Cardiac fibroblast (primary cell): ENCODE measurements at places on chromosomes 1 and 21.
A peak's percentile ranks its signal among the peaks of the same experiment; 100 is the strongest.

DNA sequence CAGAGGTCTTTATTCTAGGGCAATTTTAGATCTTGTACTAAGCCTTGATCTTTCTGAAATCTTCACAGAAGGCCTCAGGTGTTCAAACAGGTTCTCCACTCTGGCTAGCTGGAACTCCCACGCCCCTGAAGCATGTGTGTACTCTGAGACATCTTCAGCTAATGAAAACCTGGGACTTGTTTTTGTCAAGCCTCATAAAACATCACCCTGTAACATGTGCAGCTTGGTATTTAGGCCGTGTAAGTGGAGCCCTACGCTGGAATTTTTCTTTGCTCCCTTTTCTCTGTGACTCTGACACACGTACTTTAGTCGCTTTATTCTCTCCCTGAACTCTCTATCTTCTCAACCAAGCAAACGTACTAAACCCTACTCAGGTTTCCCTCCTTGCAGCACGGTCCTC, 701.9 kb upstream of the ZP4 start:
- DNase-seq = no peak

GRCh38 chr1:79819140-79819539, 812.6 kb upstream of the ADGRL4 start:
- DNase-seq = no peak

- DNase-seq = no peak
Measured at GRCh38 chr1:153277852-153278251, 18.4 kb downstream of the LORICRIN start.

- DNase-seq = peak; percentile 5
Measured at GRCh38 chr21:39483917-39484316, 32.1 kb downstream of the SH3BGR start.

GRCh38 chr1:87179851-87180519, 148.7 kb upstream of the LMO4 start:
- DNase-seq = no peak

GRCh38 chr21:20013851-20014250, 984.4 kb upstream of the NCAM2 start:
- DNase-seq = no peak

- no peak for DNase-seq
Measured at GRCh38 chr1:209862391-209863356, 34.9 kb downstream of the UTP25 start.

DNA sequence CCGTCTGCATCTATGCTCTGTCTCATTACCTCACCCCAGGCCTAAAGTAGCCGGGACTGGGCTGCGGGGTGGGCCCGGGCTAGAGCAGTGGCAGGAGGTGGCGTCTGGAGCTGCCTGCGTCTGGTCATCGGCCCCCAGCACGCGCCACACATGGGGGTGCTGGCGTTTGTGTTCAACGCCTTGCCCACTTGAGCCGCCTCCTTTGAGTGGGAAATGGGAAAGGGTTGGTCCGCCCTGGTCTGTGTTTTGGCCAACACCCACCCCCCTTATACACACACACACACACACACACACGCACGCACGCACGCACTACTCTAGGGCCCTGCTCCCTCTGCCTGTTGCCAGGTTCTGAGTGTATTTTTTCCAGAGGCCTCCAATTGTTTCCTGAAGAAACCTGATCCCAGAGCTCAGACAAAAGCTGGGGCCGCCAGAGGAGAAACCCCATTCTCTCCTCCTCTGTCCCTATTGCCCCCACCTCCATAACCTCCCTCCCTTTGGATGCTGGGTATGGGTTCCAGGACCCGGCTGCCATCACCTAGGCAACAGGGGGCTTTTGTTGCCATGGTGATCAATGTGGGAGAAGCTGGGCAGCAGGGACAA, 10.1 kb downstream of the VANGL2 start:
- peak; percentile 43 for DNase-seq

- DNase-seq = no peak
Measured at GRCh38 chr1:115429241-115429640, 91.2 kb upstream of the NGF start.

GRCh38 chr1:84090447-84091245, 53.4 kb upstream of the PRKACB start:
- DNase-seq = no peak

- DNase-seq = no peak
Measured at GRCh38 chr1:228814176-228814575, 78.9 kb downstream of the RHOU start.

- peak; percentile 75 for DNase-seq
Measured at GRCh38 chr1:53393325-53393792, 65.5 kb upstream of the LRP8 start.

- DNase-seq = no peak
Measured at GRCh38 chr1:168583571-168583970, 7.2 kb downstream of the XCL1 start.

DNA sequence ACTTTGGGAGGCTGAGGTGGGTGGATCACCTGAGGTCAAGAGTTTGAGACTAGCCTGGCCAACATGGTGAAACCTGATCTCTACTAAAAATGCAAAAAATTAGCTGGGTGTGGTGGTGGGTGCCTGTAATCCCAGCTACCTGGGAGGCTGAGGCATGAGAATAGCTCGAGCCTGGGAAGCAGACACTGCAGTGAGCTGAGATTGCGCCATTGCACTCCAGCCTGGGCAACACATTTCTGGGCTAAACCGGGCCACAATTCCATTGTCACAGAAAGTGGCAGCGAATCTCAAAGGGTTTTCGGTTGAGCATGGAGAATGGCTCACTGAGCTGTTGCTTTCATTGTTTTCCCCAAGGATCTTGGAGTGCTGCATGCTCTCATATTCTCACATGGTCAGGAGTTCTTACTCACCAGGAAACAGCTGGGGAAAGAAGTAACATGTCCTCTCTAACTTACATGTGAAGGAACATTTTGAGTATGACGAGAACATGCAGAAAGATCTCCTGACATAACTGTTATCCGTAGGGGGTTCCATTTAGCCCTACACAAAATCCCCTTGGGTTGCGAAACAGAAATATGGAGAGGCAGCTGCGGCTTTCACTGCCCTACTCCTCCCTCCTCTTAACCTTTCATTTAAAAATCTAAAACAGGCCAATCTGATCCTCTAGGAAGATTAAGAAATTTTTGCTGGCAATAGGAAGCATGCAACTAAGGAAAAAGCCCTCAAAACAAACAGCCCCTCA, 341.1 kb downstream of the PCP4 start:
- DNase-seq = no peak

GRCh38 chr1:75127916-75128717, 6.1 kb upstream of the LHX8 start:
- no peak for DNase-seq

DNA sequence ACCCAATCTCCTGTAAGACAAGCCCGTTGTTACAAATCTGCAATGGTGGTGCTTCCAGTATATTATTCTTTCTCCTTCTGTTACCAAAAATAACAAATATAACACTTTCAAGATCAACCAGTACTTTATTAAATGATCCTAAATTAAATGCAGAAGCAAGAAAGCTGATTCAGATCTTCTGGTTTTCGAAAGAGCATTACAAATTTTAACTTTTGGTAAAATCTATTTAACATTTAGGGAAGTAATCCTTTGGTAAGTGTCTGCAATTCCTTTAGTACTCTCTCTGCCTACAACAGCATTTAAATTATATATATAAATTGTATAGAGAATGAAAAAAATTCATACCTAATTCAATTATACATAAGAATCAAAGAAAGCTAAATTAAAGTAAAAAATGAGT, 198.6 kb upstream of the HMCN1 start:
- no peak for DNase-seq

DNA sequence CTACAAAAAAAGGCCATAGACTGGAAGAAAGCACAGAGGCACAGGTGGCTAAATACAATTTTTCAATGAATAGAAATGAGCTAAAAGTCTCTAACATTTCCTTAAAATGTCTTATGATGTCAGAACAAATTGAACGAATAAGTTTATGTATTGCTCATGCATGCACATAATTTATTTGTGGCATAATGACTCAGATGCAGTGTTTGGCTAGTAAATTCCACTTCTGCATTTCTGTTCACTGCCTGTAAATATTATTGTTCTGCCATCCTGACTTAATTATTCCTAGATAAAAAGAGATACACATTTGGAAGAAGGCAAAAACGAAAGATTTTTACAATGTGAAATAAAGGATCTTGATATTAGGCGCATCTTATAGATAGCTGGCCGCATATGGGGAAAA, 26.6 kb upstream of the EXO1 start:
- DNase-seq = no peak

DNA sequence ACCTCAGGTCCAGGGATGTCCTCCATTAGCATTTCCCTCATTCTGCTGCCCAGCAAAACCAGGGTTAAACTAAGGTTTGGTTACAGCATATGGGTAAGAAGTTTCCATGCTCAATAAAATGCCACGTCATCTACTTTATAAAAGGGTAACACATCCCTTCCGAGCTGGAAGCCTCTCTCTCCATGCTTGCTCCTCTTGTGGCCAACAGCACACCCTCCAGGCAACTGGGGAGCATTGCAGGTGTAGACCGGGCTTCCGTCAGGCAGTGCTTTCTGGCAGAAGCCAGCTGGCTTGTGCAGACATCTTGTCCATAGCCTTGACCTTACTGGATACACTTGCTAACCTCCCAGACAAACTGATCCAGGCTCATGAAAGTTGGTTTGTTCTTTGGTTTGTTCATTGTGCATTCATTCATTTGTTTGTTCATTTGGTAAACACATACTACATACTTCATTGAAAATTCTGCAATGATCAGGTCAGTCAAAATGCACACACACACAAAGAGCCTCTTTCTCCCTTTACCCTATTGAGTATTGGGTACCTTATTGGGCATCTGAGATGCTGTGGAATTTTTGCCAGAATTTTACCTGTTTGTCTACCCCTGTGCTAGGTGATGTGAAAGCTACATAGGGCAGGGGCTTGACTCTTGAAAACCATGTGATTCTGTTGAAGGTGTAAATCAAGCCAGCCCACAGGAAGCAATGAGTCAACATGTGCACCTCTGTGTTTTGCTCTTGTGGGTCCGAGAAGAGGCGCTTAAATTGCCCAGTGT, 422.8 kb downstream of the CAMTA1 start:
- peak; percentile 62 for DNase-seq

GRCh38 chr1:219553934-219554502, 58.9 kb downstream of the ZC3H11B start:
- no peak for DNase-seq

DNA sequence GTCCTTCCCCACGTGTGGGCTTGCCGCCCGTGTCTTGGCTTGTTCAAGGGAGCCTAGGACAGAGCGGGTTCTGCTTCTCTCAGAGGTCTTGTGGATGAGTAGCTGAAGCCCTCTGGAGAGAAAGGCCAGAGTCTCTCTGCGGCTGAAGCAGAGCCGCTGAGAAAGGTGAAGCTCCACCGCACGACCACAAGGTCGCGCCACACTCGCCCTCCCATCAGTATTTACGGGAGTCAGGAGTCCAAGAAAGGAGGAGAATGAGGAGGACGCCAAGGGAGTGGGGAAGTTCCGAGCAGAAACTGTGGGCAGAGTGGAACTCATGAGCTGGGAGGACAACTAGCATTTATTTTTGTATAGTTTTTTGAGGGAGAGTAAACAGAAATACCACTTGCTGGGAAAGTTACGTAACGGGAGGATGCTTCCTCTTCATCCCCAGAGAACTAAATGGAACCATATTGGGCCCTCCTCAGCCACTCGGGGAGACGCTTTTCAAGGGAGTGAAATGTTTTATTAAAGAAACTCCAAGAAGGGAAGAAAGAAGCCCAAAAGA, 51.6 kb upstream of the HAO2 start:
- no peak for DNase-seq

GRCh38 chr1:222045236-222045635, 303.3 kb upstream of the DUSP10 start:
- no peak for DNase-seq

- peak; percentile 15 for DNase-seq
Measured at GRCh38 chr1:18256282-18257235, 149.0 kb downstream of the IGSF21 start.

GRCh38 chr1:26945728-26946127, 14.5 kb downstream of the KDF1 start:
- no peak for DNase-seq

GRCh38 chr1:214193691-214194090, 87.3 kb upstream of the SMYD2 start:
- no peak for DNase-seq

DNA sequence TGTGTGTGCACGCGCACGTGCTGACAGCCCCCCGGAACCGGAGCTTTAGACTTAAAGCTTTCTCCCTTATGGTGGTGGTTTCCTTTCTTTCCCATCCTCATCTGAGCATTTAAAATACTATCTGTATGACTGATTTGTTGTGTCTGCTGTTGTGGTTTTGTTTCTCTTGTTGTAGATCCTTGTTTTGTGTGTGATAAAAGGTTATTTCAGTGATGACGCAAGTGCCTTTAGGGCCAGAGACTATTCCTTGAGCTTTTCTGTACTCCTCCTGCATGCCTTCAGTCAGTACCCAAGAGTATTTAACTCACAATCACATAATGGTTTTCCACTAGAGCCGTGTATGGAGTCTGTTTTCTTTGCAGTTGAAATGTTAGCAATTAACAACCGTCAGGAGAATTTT, 45.4 kb downstream of the LCA5L start:
- DNase-seq = no peak

GRCh38 chr1:26693599-26694572, 1.9 kb upstream of the ARID1A start:
- no peak for DNase-seq

GRCh38 chr1:232209357-232209756, 420.6 kb downstream of the SIPA1L2 start:
- DNase-seq = no peak

DNA sequence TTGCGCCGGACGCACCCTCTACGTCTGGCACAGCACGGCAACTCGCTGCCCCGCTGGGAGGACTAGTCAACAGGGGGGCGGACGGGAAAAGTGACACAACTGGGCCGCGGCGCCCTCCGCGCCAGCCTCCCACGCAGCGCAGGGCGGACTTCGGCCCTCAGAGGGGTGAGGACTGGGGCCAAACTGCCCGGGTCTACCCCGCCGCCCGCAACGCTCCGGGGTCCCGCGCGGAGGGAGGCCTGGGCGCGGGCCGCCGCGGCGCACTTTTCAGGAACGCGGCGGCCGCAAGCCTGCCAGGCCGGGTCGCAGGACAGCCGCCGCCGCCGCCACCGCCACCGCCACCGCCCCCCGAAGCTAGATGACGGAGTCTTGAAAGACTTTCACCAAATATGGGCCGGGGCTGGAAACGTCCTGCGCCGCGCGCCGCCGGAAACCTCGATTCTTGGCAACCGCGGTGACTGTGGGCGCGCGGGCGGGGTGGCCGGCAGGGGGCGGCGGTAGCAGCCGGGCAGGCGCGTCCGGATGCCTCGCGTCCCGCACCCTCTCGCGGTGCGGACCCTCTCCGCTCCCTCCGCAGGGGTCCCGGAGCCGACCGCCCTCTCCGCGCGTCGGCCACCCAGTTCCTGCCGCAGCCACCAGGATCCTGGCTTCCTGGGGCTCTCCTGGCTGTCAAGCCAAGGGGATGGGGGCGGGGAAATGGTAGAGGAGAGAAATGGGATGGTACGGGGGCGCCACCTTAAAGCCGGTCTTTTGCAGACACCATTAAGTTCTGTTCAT, 3.7 kb upstream of the CCN1 start:
- DNase-seq = peak; percentile 92

GRCh38 chr1:75731881-75732280, 7.4 kb downstream of the ACADM start:
- DNase-seq = peak; percentile 16

GRCh38 chr1:12678350-12678749, 34.5 kb downstream of the AADACL4 start:
- no peak for DNase-seq
